ENCODE measurements at places on chromosomes 7 and 10.

- no peak for DNase-seq
Measured at GRCh38 chr7:90597563-90598253, 1.6 kb downstream of the CDK14 start.

DNA sequence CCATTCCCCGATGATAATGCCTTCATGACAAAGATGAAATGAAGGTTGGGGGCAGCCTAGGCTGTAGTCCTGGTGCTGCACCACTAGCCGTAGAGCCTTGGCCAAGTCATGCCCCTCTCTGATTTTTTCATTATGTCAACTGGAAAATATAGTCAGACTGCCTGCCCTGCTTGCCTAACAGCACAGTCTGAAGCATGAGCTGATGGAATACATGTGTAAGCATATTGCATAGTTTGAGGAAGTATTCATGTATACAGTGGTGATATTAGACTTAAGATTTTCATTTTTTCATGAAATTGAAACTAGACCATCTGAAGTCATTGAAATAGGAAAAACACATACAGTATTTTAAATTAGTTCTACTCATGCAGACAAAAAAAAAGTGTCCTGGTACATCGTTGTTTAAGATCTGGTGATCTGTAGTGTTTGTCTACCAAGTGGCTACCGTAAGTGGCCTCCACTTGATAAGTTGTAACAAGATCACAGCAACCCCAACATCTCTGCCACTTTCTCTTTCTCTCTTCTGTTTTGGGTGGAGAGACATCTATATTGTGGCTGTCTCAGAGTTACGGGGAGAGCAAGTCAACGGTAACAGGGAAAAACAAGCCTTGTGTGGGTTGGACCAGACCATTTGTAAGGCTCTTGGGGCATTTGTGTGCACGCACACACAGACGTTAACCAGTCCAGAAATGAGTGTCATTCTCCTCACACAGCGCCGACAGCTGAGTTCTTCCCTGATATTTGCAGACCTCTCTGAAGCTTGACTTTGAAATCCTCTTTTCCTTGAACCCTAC lies 716.6 kb upstream of the GALNT17 start:
- DNase-seq = no peak

DNA sequence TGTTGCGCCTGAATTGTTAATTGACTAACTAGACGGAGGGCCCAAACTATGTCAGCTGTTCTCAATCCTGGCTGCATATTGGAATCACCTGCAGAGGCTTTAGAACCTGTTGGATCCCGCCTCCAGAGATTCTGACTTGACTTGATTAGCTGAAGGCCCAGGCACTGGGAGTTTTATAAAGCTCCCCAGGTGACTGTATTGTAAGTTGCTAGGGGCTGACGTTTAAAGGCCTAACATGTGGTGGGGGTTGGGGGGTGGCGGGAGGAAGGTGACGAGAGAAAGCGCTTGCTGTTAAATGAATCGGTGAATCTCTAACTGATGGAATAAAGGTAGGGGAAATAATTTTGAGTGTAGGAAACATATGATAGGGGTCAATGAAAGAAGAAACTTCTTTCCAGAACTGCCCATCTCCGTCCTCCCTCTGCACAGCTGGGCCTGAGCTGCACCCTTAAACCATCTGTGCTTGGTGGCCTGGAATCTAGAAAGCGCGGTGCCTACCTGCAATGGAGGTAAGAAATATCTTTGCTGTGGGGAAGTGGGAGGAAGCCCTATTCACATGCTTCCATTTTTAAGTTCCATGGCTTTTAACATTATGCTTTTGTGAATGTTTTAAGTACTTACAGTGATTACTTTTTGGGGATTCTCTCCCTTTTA lies 225.0 kb upstream of the FAM3C start:
- DNase-seq = no peak

DNA sequence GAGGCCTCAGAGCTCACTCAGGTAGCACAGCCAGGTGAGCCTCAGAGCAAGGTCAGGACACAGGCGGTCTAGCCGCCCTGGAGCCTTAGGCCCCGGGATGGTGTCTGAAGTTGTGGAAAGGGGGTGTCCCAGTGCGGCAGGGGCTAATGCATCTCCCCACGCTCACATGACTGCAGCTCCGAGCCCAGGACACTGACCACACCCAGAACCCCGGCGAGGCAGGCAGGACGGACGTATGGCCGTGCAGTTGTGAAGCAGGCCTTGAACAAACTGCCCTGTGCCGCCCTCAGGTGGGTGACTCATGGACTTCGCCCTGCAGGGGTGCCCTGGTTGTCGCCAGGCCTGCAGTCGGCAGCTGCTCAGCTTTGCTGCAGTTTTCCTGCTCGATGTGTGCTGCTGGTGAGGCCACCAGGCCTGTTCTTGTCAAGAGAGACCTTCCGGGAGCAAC lies 5.0 kb upstream of the PRKAR1B start:
- DNase-seq = peak; percentile 27

- no peak for DNase-seq
Measured at GRCh38 chr7:22435720-22436119, 64.3 kb downstream of the STEAP1B start.

GRCh38 chr7:44978511-44979366 lies at the start of gene MYO1G:
Gene MYO1G, minus strand, starts transcription at chr7:44979015. Its CDS starts 54 bp downstream, at chr7:44978961.
- DNase-seq = no peak

DNA sequence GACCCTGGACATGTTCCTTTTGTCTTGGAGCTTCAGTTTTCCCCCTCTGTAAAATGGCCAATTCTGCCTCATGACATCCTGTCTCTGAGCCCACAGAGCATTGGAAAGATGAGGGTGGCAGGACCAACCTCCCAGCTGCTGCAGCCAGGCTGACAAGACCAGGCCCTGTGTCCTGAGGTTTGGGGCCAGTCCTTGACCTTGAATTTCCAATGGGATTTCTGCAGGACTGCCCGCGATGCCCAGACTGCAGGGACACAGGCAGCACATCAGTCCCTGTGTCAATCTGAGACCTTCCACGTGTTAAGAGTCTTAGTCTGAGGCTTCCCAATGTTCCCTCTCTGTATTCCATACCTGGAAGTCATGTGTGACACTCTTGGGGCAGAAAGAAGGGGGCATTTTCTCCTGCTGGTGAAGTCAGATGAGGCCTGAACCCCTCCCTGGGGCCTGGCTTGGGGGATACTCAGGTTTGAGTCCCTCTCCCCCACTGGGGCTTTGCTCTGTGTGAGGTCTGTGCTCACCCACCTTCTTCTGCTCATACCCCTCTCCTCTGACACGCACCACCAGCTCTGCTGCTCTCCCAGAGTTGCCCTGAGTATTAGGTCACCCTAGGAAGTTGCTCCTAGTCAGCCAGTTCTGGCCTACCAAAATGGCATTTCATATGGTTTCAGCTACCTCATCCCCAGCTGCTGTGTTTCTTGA lies 79.2 kb downstream of the ADCY1 start:
- no peak for DNase-seq

DNA sequence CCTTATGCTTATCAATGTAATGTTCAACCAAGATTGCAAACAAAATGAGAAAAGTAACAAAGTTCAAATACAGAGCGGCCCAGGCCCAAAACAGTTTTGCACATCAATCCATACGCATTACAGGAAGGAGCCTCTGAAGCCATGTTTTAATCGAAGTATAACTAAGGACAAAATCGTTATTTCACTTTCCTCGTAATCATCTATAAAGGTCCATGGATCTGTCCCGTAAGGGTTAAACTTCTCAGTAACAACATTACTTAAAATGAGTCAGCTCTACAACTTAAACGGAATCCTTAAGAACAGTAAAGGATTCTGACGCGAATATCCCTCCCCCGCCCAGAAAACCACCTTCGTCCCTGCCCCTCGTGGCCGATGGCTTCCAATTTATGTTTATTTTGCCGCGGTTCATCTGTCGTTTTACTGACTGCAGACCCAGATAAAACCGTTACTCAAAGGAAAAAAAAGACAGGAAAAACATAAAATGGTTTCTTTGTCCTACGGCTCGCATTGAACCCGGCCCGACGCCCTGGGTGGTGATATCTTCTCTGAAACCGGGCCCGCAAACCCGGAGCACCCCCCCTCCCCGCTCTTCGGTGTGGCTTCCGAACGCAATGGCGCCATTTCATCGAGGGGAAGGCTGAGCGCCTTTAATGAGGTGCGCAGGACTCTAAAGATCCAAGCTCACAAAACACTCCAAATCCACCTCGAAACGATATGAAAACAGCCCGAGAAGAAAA lies 1.1 kb downstream of the HNRNPA2B1 start:
- DNase-seq = no peak

DNA sequence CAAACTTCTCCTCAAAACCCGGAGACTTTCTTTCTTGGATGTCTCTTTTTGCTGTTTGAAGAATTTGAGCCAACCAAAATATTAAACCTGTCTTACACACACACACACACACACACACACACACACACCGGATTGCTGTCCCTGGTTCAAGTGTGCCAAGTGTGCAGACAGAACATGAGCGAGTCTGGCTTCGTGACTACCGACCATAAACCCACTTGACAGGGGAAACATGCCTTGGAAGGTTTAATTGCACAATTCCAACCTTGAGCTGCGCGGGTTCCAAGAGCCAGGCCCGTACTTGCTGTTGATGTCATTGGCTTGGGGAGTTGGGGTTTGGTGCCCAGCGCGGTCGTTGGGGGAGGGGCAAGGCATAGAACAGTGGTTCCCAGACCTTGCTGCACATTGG lies 1.7 kb downstream of the EGFR start:
- no peak for DNase-seq

DNA sequence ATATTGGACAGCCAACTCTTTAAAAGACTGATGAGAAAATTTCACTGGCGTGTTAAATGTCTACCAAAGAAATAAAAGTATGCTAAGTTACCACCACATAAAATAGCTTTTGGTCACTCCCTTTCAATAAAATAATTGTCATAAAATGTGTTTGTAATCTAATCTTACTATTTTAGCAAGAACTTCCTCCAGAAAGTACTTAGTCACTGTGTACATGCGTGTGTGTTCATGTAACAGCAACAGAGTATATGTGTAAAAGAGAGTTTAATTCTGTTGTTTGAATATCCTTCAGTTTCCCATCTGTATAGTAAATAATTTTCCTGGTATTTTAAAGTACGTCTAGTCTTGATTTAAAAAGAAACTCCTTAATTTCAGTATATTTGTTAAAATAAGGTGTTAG lies 35.0 kb upstream of the WASL start:
- DNase-seq = no peak

DNA sequence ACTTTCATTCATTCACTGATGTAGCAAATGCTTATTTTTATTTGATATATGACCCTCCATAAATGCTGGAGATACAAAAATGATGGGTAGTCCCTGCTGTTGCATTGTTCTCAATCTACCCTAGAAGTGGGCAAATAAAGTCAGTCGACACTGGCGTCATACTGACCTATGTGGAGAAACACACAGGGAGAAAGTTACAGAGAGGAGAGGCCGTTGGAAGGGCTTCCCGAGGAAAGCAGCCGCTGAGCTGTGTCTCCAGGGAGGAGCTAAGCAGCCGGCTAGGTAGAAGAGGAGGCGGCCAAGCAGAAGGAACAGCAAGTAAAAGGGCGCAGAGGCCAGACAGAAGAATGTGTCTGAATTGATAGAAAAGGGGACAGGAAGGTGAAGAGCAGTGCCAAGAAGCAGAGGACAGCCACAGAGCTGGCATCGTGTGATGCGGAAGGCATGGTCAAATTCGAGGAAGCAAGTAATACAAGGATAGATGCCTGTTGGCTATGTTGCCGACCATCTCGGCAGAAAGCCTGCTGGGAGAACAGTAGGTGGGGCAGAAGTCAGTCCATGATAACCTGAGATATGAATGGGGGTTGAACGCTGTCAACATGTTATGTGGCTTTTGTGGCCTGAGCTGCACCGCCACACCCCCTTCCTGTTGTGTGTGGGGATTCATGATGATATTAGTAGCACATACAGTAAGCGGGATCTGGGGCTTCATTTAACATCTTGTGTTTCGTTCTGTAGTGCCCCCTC lies 25.9 kb downstream of the ST8SIA6 start:
- DNase-seq = no peak

GRCh38 chr7:150855476-150856302 lies 3.4 kb downstream of the AOC1 start:
- DNase-seq = no peak

DNA sequence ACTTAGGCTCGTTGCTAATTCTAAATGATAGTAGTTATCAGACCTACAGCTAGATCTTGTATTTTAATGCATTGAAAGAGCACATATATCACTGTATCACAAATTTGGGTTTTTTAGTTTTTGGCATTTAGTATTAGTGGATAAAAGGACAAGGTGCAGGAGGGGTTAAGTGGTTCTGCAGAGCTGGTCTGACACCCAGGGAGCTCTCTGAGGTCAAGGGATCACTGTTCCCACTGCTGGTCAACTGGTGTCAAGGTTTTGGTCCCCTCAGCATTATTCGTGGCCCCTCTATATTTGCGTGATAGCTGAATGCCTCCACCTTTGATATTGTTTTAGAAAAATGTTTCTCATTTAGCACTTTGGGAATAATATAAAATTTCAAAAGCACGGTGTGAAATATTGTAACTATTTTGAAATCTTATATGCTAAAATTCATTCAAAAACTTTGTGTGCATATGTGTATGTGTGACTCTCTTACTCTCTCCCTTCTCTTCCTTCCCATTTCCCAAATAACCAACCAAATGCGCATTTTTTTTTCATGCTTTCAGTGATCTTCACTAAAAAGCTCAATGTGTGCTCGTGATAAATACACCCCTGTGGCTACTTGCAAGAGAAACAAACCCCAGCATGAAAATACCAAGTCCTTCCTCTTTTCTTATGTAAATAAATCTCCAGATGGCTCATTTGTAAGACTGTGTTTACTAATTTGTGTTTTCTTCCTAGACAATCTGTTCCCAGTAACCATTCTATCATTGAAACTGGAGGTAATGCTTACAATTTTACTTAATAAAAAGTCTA lies 309.2 kb downstream of the FGFR2 start:
- no peak for DNase-seq

- DNase-seq = no peak
Measured at GRCh38 chr7:34530259-34530658, 127.8 kb upstream of the NPSR1 start.

- DNase-seq = no peak
Measured at GRCh38 chr10:3955493-3955892, 170.5 kb upstream of the KLF6 start.

GRCh38 chr7:34723338-34723737 lies 65.3 kb downstream of the NPSR1 start:
- DNase-seq = no peak

- DNase-seq = no peak
Measured at GRCh38 chr10:5168897-5169420, 16.0 kb downstream of the AKR1C8 start.

- DNase-seq = no peak
Measured at GRCh38 chr7:47758546-47758945, 176.6 kb upstream of the TNS3 start.

GRCh38 chr7:18455606-18456005 lies 39.9 kb upstream of the HDAC9 start:
- DNase-seq = no peak

DNA sequence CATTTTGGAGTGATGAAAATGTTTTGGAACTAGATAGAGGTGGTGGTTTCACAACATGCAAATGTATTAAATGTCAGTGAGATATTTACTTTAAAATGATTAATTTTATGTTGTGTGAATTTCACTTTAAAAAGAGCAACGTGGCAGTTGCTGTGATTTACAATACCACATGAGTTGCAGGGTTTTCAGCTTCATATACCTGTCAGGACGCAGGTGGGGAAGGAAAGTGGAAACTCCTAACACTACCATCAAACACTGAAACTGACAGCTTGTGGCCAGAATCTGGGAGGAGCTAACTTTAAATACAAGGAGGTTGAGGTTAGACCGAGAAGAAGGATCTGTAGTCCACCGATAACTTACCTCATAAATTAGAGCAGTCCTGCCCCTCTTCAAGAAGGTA lies 168.9 kb upstream of the TMEM72 start:
- no peak for DNase-seq

GRCh38 chr7:68938151-68938550 lies 660.1 kb upstream of the AUTS2 start:
- no peak for DNase-seq

All from NCI-H524 treated with DMSO at 0.1 percent for 48 hours (cell line).